GM19239 (cell line): ENCODE measurements at places on chromosomes 7 and 10.

GRCh38 chr10:17527514-17528146 lies 73.2 kb upstream of the ST8SIA6 start:
- no peak for DNase-seq

- peak; percentile 28 for DNase-seq
Observed at GRCh38 chr7:131692131-131692960, 135.9 kb upstream of the PODXL start.

DNA sequence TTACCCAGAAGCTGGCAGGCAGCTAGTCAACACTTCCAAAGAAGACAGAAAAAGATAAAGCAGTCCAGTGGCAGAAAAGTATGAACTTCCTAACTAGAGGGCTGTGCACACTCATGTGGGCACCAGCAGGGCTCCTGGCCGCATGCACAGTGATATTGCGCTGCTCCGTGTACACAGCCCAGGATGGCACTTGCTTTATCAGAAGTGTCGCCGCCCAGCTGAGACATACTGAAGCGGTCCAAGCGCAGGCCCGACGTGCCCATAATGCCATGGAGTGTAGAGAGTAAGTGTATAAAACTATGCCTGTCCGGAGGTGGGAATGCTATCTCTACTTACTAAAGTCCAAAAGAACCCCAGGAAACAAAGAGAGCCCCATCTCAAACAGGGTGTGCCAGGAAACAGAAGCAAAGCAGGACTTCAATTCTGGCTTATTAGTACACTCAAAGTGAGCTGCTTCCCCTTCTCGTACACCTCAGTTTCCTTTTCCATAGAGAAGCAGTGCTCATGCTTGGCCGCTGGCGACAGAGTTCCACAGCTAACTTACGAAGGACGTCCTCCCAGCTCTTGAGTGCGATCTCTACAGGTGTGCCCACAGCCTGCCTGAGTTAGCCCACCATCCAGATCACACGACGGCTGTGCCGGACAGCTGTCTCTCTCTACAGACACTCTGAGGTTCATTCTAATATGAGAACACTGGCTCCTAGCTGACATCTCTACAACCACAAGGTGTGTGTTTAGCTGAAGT lies 234.3 kb downstream of the COBL start:
- DNase-seq: no peak

DNA sequence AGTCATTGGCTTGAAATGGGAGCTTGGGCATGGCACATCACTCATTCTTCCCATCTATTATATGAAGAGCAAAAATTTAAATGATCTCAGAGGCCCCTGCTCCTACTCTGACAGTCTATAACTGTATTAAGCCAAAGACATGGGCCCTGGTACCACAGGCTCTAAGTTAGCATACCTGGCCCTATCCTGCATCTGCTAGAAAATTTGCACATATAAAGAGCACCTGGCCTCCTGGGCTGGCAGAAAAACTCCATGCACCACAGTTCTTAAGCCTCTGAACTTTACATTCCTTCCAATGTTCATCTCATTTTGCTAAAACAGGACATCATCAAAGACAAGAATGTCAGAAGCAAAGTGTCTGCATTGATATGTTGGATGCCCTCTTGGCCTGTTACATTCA lies 29.6 kb upstream of the ANK3 start:
- DNase-seq: no peak

DNA sequence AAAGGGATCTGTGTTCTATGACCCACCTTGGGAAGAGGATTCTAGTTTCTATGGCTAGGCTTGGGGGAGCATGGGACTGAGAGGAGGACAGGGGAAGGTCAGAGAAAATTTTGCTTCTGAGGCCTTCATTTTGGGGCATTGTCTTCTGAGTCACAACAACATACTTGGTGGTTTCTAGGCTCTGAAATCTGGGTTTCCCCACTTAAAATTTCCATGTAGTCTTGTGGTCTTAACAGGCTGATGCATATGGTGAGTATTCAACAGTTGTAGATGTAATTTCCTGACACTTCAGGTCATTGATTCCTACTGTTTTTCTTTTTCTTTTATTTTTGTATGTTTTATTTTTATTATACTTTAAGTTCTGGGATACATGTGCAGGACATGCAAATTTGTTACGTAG lies 88.5 kb downstream of the ANKRD7 start:
- DNase-seq: no peak

DNA sequence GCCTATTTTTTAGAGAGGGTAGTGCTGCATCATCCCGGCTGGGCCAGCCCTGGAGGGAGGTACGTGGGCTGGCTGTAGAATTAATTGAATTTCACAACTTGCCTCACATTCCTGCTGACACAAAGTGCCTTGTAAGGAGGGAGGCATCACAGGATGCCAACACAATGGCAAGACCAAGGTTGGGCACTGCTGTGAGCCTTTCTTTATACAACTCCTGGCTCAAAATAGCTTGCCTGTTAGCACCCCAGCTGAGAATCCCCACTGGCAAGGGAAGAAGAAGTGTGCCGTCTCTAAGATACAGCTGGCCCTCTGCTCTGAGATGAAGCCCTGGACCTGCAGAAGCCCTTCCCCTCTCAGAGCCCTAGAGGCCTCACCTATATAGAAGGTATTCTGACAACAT lies 873.9 kb downstream of the GRID1 start:
- no peak for DNase-seq

DNA sequence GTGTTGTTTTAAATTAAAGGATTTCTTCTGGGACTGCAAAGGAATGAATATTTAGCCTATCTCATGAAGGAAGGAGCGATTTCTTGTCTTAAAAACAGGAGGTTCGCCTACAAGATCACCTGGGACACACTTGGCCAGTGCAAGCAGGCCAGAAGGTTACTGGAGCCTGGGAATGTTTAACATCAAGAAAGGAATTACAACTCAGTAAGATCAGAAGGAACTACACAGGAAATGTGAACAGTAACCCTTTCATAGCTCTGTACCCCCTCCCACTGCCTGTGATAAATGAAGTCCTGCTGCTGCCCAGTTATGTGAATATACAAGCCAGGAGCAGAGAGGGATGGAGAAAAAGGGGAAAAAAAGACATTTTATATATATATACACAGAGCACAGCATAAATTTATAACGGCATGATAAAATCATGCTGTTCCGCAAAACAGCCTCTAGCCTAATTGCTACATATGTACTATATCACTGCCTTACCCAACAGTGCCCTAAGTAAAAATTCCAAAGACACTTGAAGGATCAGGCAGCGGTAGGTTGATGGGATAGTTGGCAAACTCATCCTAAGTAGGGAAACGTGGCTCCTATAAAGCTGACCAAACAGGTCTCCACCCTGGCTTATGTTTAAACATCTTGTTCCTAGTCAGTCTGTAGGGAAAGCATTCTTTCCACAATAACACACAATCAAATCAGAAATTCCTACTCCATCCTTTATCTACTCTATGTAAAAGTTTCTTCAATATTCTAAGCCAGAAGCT lies 63.8 kb downstream of the ZNF438 start:
- no peak for DNase-seq

DNA sequence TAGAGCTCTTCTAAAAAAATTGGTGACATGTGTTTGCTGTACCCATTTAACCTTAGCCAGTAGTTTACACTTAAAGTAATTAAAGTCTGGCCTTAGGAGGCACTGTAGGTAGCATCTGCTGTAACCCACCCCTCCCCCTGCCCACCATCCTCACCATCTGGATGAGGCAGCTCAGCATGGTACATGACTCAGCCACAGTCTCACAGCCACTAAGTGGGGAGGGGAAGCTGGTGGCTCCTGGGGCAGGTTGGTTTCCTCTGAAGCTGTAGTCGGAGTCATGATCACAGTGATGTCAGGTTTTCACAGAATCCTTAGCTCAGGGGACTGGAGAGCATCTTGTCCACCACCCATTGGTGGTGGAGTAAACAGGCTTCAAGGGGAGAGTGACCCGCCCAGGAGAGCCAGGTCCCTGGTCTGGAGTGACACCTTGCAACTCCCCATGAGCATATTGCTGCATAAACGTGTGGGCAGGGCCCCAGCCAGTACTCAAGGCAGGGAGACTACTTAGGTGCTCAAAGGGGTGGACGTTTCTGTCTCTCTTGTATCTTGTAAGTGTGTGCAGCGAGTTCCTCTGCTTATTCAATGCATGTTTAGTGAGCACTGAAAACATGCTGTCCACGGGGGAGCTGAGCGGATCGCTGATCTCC lies 125.9 kb downstream of the GRK5 start:
- DNase-seq: no peak

GRCh38 chr7:151018421-151019129 lies 5.7 kb downstream of the ATG9B start:
- DNase-seq: no peak

DNA sequence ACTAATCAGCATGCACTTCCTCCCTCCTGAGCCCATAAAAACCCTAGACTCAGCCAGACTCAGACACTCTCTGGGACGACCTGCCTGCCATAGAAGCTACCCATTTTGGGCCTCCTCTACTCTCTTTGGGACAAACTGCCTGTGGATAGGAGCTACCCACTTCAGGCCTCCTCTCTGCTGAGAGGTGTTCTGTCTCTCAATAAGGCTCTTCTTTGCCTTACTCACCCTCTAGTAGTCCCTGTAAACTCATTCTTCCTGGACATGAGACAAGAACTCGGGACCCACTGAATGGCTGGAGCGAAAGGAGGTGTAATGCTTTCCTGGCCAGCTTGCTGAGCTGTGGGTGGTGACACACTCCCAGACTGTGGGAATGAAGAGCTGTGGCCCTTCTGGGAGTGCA lies 424.8 kb upstream of the FZD8 start:
- no peak for DNase-seq

- peak; percentile 38 for DNase-seq
Observed at GRCh38 chr7:78039790-78040776, 241.5 kb downstream of the PHTF2 start.

DNA sequence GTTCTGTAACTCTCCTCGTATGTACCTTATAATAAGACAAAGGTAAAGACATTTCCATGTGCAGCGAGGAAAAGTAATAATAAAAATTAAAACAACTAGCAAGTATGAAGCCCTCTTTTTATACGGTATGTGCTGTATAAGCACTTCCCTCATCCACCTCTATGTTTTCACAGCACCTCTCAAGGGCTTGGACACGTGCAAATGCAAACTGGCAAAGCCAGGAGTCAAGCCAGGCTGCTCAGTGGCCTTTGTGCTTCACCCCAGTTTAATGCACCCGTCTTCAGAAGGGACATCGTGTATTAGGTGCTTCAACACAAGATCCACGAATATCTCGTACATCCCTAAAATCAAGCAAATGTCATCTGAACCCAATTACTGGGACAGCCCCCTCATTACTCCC lies 1.3 kb upstream of the DGKI start:
- DNase-seq: no peak

GRCh38 chr10:80538481-80539185 lies 931 bp downstream of the SH2D4B start:
- no peak for DNase-seq

- DNase-seq: no peak
Observed at GRCh38 chr7:7668706-7669105, 28.2 kb downstream of the UMAD1 start.

DNA sequence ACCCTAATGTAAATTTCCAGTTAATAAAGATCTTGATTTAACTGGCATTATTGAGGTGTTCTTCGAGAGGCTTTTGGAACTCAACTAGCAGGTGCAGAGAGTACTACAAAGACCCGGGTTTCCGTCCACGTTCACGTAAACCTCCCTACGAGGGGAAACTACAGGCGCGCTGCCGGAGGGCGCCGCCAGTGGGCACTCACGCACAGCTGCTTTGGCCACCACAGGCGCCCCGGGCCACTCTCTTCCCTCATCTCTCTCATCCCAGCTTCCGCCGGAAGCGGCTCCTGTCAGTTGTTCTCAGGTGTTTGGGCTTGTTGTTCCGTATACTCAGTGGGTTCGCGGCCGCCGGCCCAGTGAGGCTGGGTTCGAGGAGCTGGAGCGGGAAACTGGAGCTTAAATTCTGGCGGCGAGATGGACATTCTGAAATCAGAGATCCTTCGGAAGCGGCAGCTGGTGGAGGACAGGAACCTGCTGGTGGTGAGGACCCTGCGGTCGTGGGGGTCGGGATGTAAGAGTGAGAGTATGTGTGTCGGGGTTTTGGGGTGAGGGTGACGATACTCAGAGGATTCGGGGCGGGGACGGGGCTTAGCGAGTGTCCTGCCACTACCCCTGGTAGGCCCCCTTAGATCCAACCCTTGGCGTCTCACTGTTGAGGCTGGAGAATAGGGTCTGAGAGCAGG lies at the start of gene PRPF18:
PRPF18 (plus strand) TSS at position 290 of the 680 bp plus-strand sequence; CDS start at position 412, 122 bp downstream.
- DNase-seq: peak; percentile 93

DNA sequence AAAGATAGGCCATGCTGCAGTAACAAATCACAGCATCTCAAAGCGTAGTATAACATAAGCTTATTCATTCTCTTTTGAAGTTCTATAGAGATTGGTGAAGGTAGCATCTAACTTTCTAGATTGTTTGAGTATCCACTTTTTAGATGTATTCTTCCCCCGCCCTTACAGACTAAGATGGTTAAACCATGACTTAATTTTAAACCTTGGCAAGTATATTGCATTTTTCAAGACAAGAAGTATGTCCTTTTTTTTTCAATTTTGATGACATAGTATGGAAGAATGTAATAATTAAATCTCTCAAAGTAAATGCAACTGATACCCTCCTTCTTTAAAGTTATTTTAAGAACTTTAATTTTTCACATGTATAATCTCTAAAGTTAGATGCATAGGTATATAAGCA lies 190.0 kb downstream of the KCND2 start:
- DNase-seq: no peak

GRCh38 chr10:108410236-108410635 lies 1245.7 kb upstream of the SORCS1 start:
- no peak for DNase-seq

DNA sequence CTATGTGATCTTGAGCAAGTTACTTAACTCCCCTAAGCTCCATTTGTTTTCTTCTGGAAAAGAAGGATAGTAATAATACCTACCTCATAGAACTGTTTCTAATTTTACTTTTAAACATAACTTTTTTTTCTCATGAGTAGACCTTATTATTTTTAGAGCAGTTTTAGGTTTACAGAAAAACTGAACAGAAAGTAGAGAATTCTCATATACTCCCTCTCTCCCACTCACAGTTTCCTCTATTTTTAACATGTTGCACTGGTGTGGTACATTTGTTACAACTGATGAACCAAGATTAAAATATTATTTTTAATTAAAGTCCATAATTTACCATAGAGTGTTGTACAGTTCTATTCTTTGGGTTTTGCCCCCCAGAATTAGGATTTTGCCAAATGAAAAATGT lies 221.3 kb upstream of the CSTF2T start:
- no peak for DNase-seq

- DNase-seq: no peak
Observed at GRCh38 chr7:130886438-130887135, 152.6 kb upstream of the KLF14 start.

DNA sequence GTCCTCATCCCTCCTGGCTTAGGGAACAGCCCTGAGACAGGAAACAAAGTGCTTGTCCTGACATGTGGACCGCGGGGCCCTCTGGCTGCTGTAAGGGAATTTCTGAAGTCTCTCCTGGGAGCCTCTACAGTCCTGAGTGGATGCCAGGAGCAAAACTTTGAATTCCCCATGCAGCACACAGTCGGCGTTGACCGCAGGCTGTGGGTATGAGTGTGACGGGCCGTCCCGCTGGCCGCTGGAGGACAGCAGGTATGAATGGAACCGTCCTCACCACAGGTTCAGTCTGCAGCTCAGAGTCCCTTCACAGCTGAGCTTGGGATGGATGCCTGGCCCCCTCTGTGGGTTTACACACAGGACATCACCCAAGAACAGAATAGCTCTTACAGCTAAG lies 94.9 kb downstream of the GPR26 start:
- no peak for DNase-seq
